ENCODE measurements at places on chromosomes 13 and 19.

GRCh38 chr19:29409076-29409862 lies 116.5 kb upstream of the VSTM2B start:
- DNase-seq = no peak

GRCh38 chr13:110137680-110138009 lies 169.3 kb downstream of the COL4A1 start:
- no peak for DNase-seq

DNA sequence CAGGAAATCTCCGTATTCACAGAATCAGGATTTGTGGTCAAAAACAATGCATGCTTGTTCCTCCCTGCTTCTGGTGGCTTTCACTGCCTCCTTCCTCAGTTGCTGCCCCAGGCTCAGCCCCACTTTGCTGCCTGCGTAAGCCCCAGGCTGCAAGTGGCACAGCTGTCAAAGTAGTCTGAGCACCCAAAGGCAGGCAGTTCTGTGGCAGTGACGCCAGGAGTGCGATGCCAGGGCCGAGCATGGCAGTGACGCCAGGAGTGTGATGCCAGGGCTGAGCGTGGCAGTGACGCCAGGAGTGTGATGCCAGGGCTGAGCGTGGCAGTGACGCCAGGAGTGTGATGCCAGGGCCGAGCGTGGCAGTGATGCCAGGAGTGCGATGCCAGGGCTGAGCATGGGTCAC lies 77.3 kb upstream of the GPR183 start:
- DNase-seq = no peak

GRCh38 chr13:105972811-105973590 lies 562.5 kb downstream of the EFNB2 start:
- no peak for DNase-seq

GRCh38 chr19:45424191-45425058 lies 708 bp upstream of the ERCC1 start:
- DNase-seq = peak; percentile 73

- no peak for DNase-seq
Observed at GRCh38 chr13:90201676-90202460, 1145.6 kb upstream of the MIR17HG start.

- DNase-seq = no peak
Observed at GRCh38 chr13:92602560-92602959, 624.0 kb upstream of the GPC6 start.

GRCh38 chr19:34141025-34141424 lies 31.3 kb upstream of the LSM14A start:
- no peak for DNase-seq

- no peak for DNase-seq
Observed at GRCh38 chr13:99231721-99232120, 26.5 kb downstream of the GPR18 start.

- no peak for DNase-seq
Observed at GRCh38 chr19:49498475-49498874, 2.2 kb downstream of the RPS11 start.

GRCh38 chr13:111090169-111090568 lies 24.9 kb upstream of the ARHGEF7 start:
- DNase-seq = no peak

DNA sequence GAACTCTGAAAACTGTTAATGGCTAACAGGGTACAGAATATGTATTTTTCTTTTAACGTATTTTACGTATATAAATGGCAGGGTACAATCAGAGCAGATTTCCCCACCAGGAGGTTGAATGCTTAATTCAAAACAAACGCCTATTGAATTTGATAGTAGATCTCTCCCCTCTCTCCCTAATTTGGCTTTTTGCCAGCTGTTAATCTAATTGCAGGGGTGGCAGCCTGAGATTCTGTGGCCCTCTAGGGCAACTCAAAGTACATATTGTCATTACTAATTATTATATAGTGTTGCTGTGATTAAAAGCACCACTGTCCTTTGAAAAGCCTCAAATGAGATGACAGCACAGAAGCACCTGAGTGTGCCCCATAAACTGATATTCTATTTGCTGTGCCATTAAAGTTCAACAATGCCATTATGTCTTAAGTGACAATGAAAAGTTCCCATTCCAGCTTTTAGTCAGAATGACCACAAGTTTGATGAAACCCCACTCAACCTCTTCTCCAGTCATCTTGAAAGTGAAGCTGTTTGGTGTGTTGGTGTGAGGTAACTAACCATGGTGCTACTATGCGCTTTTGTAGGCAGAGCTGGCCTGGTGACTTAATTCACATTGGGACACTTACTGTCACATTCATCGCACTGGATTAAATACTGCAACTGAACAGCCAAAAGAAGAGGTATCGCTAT lies 351.4 kb downstream of the KCNRG start:
- no peak for DNase-seq

GRCh38 chr19:49491804-49492572 lies 4.2 kb upstream of the RPS11 start:
- no peak for DNase-seq

DNA sequence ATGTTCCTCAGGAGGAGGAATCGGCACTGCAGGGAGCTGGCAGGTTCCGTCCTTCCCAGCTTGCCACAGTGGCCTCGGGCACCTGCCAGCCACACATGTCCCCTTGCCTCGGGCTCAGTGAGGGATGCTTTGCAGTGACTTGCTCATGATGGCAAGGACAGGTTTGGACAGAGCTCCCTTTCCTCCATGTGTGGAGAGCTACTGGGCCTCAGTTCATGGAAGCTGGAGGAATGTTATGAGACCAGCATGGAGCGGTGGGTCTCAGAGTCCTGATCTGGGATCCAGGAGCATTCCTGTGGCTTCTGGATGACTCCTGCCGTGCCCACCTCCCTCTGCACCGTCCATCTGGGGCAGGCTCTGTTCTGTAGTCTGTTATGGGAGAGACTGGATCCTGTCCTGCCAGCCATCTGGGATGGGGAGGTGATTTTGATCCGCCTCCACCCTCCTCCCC lies 59.2 kb downstream of the SIPA1L3 start:
- no peak for DNase-seq

DNA sequence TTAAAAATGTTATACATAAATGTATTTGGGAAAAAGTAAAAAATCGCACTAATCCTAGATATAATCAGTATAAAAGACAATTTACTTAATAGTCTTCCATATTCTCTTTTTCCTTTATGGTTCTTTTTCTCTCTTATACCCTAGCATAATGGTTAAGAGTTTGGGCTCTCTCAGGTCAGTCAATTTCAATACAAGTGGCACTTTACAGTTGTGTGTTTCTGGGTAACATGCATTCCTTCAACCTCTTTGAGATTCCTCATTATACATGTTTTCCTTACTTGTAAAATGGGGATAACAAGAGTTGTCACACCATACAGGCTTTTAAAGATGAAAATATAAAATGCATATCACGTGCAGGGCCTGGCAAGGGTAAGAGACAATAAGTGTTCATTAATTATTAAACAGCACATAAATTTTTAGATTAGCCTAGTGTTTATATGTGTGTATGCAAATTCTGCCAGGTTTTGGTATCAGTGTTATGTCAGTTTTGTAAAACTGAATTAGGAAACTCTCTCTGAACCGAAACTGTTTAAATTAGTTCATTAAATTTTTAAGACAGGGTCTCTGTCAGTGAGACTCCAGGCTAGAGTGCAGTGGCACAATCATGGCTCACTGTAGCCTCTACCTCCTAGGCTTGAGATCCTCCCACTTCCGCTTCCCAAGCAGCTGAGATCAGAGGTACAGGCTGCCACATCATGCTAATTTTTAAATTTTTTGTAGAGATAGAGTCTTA lies 49.8 kb downstream of the ELF1 start:
- no peak for DNase-seq

Data from NK-92 treated with Interleukin-12 subunit alpha and Interleukin-12 subunit beta, amount 100 ng/mL, for 24 hours (cell line).